Left renal pelvis (tissue), 4 donors: ENCODE measurements at places on chromosomes 5 and 9.

GRCh38 chr9:108093773-108094675 is 604.5 kb upstream of the KLF4 start:
- DNase-seq = no peak

- no peak for DNase-seq
Measured at GRCh38 chr5:78750281-78750680, 101.7 kb upstream of the LHFPL2 start.

- DNase-seq = no peak
Measured at GRCh38 chr5:78549043-78549442, 99.5 kb downstream of the LHFPL2 start.

DNA sequence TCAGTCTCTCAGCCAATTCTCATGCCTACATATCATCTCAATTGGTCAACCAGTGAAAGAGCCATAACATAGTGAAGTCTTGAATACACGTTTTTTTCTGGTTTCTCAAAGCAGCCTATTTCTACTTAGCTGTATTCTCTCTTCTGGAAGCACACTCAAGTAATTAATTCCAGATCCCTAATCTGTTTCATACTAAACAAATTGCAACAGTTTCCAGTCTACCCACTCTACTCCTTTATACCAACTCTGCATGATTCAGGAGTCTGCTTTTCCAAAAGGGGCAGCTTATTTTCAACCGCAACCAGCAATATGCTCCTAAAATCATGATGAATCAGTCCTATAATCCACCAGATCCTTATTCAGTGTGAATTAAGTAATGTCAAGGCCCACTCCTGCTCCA is 211.7 kb downstream of the TLE1 start:
- no peak for DNase-seq

DNA sequence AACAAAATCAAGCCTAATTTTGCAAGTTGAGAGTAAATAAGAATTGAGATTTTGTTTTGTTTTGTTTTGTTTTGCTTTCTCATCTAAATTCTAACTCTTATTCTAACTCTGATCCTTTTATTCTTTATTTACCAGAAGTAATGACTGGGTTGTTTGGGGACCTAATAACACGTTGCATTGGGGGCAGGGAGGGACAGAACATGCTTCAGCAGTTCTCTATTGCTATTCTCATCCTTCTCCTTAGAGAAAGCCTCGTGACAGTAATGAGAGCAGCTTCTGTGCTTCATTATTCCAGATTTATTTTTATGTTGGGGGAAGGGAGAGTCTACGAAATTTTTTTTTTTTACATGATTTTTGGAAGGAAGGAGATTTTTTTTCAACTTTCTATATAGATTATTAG is 21.1 kb downstream of the CPEB4 start:
- DNase-seq = no peak

- no peak for DNase-seq
Measured at GRCh38 chr5:172450861-172451695, 3.2 kb downstream of the SH3PXD2B start.
